ENCODE measurements at places on chromosomes 11 and 22. TPM values are rescaled to one million over a fixed set of nuclear protein-coding genes. Genes with fewer than 3 reads are reported as not detected.

DNA sequence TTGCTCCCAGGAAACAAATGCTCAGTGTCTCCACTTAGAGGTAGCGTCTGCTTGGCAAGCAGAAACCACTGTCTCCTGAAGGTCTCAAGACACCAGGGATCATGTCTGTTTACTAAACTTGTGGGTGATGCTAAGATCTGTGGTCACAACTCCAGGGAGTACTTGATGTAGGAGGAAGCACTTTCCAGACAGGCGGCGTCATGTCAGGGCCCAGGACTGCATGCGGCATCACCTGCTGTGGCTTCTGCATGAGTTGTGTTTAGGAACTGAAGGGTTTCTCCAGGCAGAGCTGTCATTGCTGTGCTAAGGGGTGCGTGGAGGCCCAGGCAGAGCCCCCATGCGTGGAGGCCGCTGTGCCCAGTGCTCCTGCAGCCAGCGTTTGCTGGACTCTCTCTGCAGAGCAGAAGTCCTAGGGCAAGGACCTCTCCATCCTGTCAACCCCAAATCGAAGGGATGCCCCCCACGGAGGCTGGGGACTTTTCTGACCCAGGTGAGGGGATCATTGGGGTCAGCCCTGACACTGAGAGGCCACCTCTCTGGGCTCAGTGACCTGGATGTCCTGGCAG lies 8.1 kb upstream of the PANX2 start:
- no peak for DNase-seq

GRCh38 chr11:128757235-128757711 lies 63.4 kb downstream of the FLI1 start:
- no peak for DNase-seq

GRCh38 chr22:22684580-22685561 lies 40.5 kb downstream of the GGTLC2 start:
- no peak for DNase-seq

GRCh38 chr11:132315696-132316095 lies 945.3 kb downstream of the NTM start:
- no peak for DNase-seq

- no peak for DNase-seq
Measured at GRCh38 chr22:22752199-22752555, 107.8 kb downstream of the GGTLC2 start.

GRCh38 chr11:117456027-117456720 lies 128.5 kb downstream of the CEP164 start:
- no peak for DNase-seq

TRPM5 gene
- not detected for total RNA-seq

- DNase-seq = no peak
Measured at GRCh38 chr11:19718051-19718450, 5.4 kb downstream of the NAV2 start.

DNA sequence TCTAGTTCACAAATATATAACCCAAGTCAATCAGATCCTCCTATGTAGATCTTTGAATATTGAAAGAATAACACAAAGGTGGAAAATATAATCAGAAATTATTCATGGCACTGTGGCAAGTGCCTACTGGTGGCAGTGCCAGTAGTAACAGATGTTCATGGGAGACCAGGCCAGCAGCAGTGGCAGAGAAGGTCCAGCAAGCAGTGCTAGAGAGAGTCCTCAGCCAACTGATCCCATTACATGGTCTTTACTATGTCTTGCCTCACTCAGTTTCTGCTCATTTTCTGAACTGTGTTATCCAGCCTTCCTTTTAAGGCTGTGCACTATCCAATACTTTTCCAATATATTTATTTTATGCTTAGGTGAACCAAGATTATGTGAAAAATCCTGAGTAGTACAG lies 124.9 kb downstream of the MRTFA start:
- DNase-seq = no peak

OR5B21 gene
- not detected for total RNA-seq
